Glomerular endothelial cell (primary cell): ENCODE measurements at places on chromosomes 6 and 20.

- DNase-seq, result no peak
Observed at GRCh38 chr6:166862978-166863530, 93.3 kb downstream of the RNASET2 start.

DNA sequence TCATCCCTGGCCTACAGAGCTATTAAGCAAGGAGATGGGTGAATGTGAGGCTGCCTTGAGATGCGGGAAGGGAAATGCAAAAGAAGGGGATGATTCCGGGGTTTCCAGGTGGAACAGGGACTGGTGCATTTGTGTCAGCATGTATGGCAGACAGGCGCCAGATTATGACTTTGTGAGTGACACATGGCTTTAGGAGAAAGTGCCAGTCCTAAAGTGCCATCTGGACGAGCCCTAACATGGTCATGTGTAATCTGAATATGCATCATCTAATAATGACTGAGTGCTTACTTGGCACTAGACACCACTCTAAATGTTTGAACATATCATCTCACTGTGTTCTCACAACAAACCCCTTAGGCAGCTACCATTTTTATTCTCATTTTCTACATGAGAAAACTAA lies 195.0 kb upstream of the TSHZ2 start:
- DNase-seq, result no peak

DNA sequence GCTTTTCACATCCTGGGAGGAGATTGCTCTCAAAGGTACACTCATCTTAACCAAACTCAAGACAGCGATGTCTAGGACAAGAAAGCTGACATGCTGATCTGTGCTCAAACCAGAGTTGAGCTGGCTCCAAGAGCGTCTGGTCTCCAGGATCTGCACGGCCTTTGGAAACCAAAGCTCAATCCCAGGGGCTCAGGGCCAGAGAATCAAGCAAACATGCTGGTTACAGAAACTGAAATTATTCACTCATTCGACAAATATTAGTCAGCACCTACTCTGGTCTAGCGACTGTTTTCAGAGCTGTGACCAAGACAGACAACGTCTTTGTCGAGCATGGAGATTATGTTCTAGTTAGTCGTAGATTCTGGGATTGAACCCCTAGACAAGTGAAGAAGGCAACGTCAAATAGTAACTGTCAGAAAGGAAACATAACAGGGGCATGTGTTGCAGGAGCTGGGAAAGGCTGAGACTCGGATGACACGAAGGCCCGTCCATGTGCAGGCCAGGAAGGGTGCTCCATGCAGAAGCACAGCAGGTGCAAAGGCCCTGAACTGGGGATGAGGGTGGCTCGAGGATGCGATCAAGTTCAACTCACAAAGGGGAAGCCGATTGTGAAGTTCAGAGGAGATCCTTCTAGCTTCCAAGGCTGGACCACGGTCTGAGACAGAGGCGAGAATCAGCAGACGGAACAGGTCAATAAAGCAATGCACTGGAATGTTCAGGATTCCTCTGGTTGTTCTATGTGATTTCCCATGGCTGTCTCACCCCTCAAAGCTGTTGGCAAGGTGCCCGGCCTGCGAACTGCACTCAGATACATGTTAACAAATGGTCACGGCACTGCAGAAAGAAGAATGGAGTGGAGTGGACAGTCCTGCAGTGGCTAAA lies 12.5 kb upstream of the PCK1 start:
- DNase-seq, result no peak

- no peak for DNase-seq
Observed at GRCh38 chr20:21498635-21499034, 15.2 kb downstream of the NKX2-2 start.

DNA sequence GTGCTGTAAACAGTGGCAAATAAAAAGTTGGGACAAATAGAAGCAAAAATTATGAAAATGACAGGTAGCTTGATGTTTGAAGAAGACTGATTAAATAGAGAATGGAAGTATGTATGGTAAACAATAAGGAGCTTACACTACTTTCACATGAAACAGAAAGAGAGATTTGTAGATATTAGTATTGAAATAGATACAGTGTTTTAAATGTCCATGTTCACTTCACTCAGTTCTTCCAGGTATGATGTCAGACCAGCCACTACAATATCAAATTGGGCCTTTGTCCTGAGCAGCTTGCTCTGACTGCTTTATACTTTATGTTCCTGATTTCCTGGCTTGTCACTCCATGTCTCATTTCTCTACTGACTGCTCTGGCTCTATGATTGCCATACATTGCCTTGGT lies 107.5 kb downstream of the CENPW start:
- no peak for DNase-seq

DNA sequence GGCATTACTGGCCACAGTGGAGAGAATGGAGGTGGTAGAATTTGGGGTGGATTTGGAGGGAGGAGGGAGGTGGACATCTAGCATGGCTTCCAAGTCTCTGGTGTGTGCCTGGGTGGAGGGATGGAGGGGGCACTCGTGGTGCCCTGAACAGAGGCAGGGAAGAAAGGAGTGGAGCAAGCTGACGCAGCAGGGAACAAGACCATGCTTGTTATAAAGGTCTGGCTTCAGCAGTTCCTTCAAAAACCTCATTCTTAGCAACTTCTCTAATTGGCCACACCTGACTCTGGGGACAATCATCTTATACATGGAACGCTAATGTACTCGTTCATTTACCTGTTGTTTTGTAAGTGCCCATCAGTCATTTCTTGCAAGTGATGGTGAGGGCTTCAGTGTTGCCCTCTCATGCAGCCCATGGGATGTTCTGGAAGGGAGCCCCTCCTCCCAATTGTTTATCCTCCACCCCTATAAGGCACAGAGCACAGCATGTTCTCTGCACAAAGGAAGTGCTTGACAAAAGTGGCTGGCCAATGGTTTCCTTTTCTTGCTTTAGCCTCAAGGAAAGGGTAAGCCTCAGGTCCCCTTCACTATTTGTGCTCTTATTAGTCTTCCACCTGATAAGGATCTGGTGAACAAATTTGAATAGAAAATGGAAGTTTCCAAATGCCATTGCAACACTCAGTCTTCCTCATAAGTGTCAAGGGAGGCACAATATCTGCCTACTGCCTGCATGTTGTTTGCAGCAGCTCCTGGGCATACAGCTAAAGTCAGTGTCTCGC lies 39.3 kb downstream of the GFOD1 start:
- no peak for DNase-seq

- DNase-seq, result no peak
Observed at GRCh38 chr6:105135907-105136430, 43.8 kb downstream of the POPDC3 start.

- DNase-seq, result no peak
Observed at GRCh38 chr6:125574604-125575003, 174.8 kb upstream of the HEY2 start.

- no peak for DNase-seq
Observed at GRCh38 chr6:48067886-48068277, 43.1 kb downstream of the PTCHD4 start.

DNA sequence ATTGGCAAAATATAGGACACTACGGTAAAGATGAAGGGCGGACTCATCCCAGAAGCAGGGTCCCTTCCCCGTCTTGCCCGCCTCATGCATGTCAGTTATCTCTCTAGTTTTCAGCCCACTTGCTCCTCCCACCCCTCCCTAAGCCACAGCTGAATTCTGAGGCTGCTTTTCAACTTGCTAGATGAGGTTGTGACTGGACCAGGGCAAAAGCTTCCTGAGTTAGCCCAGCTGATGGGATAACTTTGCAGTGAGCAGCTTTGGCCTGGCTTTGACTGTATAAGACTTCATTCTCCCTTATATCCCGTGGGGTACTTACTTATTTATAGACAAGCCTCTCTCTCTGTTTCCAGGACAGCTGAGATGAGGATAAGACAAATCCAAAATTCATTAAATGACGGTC lies 23.2 kb downstream of the GHRH start:
- DNase-seq, result no peak
